ENCODE measurements at places on chromosomes 3 and 15.

DNA sequence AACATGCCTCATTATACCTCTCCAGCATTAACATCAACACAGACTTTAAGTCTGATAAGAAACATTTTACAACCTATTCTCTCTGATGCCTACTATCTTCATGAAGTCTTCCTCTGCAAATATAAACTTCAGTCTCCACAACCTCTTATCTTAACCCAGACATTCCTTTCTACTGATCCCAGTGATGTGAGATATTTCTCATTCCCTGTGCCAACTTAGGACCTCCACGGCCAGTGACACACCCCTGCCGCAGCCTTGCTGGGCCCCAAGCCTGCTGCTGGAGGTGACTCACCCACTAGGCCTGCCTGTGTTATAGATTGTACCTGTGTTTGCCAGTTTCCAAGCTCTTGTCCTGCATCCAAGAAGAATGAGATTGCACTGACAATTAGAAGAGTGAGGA is 734.5 kb upstream of the CADM2 start:
- no peaks in the 10 kb centered on the region for H3K4me1 ChIP-seq
- H3K4me3 ChIP-seq: no peak overlapping the region
- DNase-seq: no peak
- H3K27me3 ChIP-seq: no peaks in the 10 kb centered on the region

DNA sequence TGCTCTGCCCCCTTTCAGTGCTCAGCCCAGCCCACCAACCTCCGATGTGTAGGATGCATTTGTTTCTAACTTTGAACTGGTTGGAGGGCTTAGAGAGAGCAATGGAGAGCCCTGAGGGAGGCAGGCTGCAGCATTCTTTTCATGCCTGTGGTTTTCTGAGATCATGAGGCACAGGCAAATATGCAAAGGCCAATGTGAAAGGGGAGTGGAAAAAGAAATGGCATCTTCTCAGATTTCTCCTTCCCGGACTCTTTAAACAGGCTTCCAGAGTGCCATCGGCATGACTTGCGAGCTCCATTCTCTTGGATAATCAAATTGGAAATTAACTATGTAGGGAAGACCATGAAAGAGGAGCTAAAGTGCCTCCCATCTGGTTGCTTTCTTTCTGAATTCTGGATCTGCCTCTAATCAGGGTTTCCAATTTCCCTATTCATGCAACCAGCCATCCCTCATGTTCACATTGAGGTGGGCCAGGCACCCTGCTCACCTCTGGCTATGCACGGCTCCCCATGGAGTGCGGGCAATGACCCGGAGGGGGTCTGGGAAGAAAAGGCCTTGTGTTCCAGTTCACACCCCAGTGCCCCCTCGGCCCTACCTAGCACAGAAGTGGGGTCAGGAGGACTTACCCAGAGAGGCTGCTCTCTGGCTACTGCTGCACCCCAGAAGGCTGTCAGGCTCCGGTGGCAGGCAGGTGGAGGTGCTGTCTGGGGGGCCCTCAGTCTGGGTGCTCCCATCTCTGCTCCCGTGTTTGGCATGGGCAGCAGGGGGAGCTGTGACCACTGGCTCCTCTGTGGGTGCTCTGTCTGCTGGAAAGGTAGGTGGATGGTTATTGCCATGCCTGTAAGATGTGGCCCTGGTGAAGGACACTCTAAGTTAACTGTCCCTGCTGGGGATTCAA is 16.1 kb downstream of the AMOTL2 start:
- peak overlapping the region; percentile 100 for H3K27ac ChIP-seq
- peaks cover 47% of the 10 kb centered on the region for H3K36me3 ChIP-seq
- DNase-seq: no peak
- H3K4me3 ChIP-seq: no peak overlapping the region

DNA sequence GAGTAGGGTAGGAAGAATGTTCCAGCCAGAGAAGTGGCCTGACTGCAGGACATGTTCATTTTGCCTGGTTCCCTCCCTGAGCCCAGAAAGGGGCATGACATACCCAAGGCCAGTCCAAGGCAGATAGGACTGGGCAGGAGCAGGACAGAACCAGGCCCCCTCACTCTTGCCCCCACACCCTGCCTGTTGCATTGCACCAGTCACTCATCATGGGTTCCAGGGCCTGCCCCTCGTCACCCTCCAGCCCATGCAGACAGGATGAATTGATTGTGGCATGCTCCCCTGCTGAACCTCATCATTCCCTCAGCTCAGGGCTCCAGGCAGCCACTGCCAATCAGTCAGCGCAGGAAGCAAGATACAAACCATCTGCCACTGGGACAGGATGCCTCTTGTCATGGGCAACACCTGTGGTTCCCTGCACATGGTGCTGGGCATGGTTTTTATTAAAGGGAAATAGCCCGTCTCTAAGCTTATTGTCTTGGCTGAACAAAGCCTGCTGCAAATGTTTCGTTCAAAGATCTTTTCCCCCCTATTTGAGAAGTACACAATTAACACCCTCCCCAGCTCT is 48.9 kb downstream of the RASGRF1 start:
- no peaks in the 10 kb centered on the region for H3K27me3 ChIP-seq
- H3K4me3 ChIP-seq: no peak overlapping the region
- no peaks in the 10 kb centered on the region for H3K36me3 ChIP-seq
- H3K4me1 ChIP-seq: no peaks in the 10 kb centered on the region
- no peak for DNase-seq

DNA sequence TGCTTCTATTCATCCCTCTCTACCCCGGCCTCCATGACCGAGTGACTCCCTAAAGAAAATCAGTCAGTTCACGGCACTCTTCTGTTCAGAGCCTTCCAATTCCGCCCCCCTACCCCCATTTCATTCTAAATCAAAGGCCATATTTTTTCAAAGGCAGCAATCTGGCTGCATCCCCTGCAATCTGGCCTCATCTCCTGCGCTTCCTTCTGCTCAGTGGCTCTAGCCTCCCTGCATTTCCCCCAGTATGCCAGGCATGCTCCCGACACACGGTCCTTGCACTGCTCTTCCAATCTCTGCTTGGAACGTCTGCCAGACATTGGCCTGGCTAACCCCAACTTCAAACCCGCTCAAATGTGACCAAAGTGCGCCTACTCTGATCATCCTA is 67.7 kb downstream of the EXOG start:
- no peak overlapping the region for H3K4me3 ChIP-seq
- H3K36me3 ChIP-seq: no peaks in the 10 kb centered on the region

DNA sequence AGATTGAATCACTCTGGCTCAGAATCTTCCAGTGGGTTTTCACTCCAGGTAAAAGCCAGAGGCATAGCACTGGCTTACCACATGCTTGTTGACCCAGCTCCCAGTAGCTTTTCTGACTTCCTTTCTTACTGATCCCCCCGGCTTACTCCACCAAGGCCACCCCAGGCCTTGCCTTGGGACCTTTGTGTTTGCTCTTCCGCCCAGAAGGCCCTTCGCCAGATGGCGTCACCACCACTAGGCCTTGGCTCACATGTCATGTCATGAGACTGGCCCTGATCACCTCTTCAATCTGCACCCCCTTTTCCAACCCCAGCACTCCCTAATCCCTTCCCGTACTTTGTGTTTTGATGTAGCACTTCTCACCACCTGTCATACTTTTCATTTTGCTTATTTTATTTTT is 98.5 kb upstream of the UMPS start:
- peaks cover 27% of the 10 kb centered on the region for H3K36me3 ChIP-seq
- H3K27me3 ChIP-seq: no peaks in the 10 kb centered on the region
- no peak overlapping the region for H3K27ac ChIP-seq
- no peak overlapping the region for H3K4me3 ChIP-seq
- H3K4me1 ChIP-seq: no peaks in the 10 kb centered on the region
- no peak for DNase-seq

Data from esophagus squamous epithelium (tissue), 5 donors.